ENCODE measurements at places on chromosomes 4 and X. TPM values are rescaled to one million over a fixed set of nuclear protein-coding genes. Genes with fewer than 3 reads are reported as not detected.

- ATAC-seq = no peak
Measured at GRCh38 chrX:69430785-69431184, 73.3 kb upstream of the NALF2 start.

- ATAC-seq = no peak
Measured at GRCh38 chrX:45454290-45454689, 253.6 kb upstream of the DIPK2B start.

The NLRP2B gene
- total RNA-seq = not detected

DNA sequence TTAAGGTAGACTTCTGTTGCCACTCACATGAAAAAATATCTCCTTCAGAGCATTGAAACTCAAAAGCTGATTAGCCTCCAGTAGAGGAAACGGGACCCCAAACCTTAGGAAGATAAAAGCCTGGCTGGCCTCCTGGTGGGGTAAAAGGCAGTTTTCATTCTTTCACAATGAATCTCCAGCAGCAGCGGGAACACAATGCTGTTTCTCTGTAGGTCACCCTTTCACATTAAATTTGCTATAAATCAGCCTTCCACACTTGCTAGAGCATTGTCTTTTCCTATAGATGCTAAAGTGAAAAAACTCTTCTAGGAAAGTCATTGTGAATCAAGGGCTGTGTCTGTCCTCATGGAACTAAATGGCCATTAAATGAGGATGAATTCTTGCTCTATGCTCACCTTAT is 207.3 kb upstream of the MAGEB2 start:
- ATAC-seq = no peak

The TAF7L gene
- not detected for total RNA-seq

The VEGFD gene
- 3.2 TPM for total RNA-seq

DNA sequence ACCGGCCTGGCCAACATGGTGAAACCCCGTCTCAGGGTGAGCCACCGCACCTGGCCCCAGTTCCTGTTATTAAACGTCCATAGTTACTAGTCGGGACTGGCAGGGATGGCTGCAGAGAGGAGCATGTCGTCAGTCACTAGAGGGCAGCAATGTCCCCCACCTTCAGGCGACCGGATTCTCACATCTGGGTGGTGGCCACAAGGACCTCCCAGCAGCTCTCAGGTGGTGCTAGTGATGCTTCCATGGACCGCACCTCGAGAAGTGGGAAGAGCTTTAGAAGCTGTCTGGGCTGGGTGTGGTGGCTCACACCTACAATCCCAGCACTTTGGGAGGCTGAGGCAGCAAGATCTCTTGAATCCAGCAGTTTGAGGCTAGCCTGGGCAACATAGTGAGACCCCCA is 13.3 kb upstream of the IL3RA start:
- peak; percentile 31 for ATAC-seq

DNA sequence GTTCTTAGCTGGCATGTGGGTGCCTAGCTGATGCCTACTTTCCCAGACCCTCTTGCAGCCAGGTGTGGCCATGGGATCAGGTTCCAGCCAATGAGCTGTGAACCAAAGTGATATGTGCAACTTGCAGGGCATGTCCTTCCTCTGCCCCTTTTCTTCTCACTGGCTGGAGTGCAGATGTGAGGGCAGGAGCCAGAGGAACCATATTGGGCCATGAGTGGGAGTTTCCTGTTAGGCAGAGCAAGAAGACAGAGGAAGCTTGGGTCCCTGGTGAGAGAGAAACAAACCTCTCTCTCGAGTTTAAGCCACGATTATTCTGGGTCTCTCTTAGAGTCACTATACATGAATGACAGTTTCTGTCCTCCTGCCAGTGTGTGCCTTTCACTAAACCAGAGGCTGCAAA is 120.4 kb upstream of the STX18 start:
- no peak for ATAC-seq

The HPGD gene
- 178 TPM for total RNA-seq

GRCh38 chrX:108332281-108332680 is 105.9 kb downstream of the COL4A6 start:
- no peak for ATAC-seq

Measured in gastroesophageal sphincter (tissue), 4 donors.